ENCODE measurements at places on chromosomes 6 and 20.

DNA sequence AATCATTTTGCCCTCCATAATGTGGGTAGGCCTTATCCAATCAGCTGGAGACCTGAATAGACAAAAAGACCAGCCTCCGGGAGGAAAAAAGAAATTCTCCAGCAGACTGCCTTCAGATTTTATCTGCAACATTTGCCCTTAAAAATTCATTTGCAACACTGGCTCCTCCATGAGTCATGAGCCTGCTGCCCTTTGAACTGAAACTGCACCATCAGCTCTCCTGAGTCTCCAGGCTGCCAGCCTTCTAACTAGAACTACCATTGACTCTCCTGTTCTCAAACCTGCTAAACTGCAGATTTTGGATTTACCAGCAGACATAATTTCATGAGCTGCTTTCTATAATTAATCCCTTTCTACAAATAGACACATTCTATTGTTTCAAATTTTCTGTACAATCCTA is 223.9 kb upstream of the THEMIS start:
- peak; percentile 71 for DNase-seq

GRCh38 chr6:170493354-170493753 is 59.8 kb downstream of the PSMB1 start:
- no peak for DNase-seq

GRCh38 chr20:20334489-20334888 is 33.4 kb upstream of the INSM1 start:
- DNase-seq: no peak

DNA sequence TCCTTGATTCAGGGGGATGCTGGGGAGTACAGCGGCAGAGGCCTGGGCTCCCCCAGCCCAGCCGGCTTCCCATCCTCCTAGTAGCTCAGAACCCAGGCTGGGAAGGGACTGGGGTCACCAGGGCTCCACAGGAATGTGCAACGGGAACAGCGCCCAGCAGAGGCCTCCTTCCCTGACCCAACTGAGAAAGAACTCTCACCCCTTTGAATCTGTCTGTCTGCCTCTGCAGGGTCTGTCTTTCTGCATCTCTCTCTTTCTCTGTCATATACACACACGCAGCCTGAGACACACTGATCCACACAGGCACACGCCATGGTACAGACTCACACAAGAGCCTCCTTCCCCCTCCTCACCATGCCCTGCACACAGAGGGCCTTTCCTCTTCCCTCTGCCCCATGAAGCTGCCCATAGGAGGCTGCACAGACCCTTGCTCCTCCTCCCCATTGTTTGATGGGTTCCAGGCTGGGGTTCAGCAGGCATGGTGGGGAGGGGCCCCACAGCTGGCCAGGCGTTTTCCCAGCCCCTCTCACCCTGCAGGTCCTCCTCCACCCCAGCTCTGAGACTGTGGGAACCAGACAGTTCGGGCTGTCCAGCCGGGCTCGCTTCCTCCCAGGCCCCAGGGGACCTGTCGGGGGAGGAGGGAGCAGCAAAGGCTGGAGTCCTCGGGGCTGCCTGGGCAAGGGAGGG is 2.8 kb downstream of the FOXS1 start:
- peak; percentile 94 for DNase-seq

GRCh38 chr6:168272415-168273325 is 46.9 kb downstream of the DACT2 start:
- DNase-seq: no peak

DNA sequence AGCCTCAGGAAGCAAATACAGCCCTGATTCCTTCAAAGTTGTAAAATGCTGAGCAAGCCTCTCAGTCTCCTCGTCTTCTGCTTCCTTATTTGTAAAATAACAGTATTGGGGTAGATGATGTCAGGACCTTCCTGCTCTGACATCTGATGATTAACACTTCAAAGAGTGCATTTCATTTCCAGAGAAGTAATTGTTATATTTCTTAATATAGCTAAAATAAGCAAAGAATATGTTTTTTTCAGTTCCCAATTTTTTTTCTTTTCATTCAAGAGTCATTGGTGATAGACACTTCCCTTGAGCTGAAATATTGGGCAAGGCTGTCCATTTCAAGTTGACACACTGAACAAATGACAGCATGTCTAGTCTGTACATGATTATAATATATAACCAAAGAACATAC is 53.4 kb downstream of the SLX4IP start:
- DNase-seq: no peak

GRCh38 chr6:7515363-7515762 is 26.1 kb upstream of the DSP start:
- no peak for DNase-seq

GRCh38 chr20:1381753-1382591 is 10.9 kb downstream of the FKBP1A start:
- DNase-seq: no peak

DNA sequence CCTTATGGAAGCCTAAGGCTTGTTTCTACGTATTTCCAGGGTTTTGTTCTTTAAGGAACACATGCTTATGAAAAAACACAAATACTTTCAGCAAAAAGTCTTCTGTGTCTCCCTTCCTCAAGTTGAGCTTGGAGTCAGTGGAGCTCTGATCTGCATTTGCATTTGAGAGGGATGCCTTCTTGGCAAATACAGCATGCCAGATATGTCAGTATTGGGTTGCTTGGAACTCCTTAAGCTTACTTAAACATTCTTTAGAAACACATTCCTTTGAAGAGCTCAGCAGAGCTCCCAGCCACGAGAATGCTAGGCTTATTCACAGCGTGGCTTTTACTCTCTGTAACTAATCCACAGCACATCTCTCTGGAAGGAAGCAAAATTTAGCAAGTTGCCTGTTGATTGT is 68.3 kb downstream of the ANKRD6 start:
- DNase-seq: peak; percentile 26

- no peak for DNase-seq
Measured at GRCh38 chr20:24840121-24840713, 108.9 kb upstream of the CST7 start.

DNA sequence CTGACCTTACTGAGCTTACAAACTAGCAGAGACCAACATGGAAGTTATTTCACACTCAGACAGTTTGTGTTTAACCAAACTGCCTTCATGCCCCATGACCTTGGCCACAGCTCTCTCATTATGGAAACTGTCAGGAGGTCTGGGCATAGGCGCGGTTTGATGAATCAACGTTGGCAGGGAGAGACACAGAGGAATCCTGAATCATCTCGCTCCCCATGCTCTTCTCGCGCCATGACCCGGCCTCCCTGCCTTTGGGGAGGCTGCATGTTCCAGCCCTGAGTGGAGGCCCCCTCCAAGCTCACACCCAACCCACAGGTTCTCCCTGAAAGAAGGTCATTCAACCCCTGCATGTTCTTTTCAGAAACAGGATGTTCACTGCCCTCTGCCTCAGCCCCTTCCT is 15.9 kb upstream of the GDAP1L1 start:
- no peak for DNase-seq

DNA sequence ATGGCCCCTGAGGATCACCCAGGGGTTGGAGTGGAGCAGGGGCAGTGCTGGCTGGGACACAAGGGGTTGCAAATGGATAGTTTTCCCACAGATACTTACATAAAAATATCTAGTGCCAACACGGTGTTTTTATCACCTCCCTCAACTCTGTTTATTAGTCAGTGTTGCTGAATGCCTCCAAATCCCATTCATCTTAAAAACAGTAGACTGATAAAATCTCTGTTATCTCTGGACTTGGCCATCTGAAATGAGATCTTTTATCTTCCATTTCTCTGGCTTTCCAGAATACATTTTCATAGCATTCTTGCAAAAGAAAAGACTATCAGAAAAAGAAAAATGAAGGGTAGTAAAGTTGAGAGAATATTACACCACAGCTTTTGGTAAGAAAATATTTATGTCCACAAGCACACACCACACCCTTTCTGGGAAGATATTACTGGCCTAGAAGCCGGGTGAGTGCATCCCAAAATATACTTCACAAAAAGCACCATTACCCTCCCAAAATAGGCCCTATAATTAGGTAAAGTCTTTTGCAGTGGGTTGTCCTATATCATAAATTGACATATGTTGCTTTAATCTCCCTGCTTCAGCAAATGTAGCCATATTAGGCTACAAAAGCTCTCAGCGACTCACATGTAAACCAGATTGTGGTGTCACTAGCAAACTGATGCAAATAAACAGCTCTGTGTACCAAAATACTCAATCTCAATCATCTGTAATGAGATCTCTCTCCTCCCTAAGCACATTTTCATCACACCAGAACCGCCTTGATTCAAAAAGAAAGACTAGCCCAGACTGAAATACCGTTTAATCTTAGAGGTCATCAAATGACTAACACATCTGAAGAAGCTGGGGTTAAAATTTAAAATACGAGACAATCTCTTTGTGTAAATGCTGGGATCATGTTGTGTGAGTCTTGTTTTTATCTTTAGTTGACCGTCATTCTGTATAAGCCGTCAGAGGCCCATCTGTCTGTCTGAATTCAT is 96.7 kb downstream of the FYN start:
- no peak for DNase-seq

- DNase-seq: peak; percentile 75
Measured at GRCh38 chr6:129635396-129636130, 74.4 kb downstream of the ARHGAP18 start.

DNA sequence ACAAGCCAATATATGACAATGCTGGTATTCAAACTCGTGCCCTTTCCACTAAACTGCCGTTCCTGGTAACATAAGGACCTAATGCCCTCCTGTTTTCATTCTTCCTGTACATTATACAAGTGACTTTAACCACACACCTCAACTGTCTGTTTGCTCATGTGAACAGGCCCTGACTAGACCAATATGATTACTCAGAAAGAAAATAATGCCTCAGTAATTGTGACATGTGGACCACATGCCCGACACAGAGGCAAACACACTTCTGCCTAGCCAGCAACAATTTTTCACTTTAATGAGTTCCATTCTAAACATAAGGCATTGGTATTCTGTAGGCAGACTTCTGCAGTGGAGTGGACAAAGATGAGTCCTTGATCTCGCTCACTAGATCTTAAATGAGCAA is 30.0 kb downstream of the SLC22A16 start:
- no peak for DNase-seq

DNA sequence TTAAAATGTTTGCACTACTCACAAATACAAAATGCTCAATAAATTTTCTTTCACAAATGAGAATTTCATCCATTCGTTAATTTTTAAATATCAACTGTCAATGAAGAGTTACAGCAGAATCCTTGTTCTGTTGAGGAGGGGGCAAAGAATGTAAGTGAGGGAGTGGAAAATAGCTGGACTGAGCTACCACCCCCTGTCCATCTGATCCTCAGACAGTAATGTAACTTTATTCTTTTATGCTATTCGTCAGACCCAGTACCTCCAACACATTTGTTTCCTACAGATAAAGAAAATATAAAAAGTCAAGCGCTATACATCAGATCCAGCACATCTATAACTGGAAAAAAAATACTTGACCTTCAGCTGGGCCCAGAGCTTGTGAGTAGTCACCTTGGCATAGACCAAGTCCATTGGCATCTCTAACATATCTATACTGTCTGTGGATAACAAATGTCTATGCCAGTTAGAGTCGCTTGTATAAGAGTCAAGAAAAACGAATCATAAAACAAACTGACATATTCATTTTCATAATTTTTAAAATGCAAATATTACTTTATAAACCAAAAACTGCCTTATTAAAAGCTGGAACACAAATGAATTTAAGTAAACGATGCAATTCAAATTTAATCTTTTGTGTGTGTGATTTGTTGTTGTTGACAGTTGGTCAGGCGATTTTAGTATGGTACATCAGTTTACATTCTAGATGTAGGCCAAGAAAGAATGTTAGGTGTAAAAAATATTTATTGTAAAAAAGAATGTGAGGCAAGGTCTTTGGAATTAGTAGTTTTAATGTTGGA is 57.2 kb upstream of the HFE start:
- no peak for DNase-seq

DNA sequence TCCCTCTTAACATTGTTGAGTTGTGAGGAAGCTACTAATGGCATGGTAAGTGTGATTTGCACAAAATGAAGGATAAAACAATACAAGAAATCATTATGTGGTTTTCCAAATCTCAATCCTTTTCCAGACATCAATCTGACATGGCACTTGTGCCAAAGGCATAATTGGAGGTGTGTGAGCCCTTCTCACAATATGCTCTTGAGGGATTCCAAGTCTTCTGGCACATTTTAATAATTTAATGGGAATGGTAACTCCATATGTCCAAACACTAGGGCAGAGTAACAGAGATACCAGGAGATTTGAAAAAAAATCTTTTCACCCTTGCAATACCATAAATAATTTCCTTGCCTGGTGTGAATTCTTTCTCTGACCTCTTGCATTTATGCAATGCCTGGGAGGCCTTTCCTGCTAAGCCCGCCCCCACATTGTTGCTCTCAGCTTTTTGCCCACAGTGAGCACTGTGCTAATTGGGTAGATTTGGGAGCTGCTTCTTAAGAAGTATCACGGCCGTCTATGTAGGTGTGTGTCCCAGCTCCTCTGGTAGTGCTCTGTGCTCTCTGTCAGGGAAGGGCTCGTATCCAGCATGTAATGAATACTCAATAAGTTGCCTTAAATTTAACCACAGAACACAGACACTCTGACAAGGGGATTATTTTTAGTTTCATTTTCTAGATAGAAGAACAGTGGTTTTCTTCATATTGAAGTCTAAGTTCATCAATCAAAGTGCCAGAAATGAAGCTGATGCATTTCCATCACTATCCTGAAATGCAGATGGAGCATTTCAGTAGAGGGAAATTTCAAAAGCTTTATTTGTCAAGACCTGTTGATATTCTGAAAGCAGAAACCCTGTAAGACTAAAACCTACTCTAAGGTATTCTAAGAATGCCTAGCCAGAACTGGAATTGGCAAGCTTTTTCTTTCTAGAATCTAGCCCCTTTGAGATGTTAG is 54.4 kb upstream of the CEP85L start:
- DNase-seq: peak; percentile 89

DNA sequence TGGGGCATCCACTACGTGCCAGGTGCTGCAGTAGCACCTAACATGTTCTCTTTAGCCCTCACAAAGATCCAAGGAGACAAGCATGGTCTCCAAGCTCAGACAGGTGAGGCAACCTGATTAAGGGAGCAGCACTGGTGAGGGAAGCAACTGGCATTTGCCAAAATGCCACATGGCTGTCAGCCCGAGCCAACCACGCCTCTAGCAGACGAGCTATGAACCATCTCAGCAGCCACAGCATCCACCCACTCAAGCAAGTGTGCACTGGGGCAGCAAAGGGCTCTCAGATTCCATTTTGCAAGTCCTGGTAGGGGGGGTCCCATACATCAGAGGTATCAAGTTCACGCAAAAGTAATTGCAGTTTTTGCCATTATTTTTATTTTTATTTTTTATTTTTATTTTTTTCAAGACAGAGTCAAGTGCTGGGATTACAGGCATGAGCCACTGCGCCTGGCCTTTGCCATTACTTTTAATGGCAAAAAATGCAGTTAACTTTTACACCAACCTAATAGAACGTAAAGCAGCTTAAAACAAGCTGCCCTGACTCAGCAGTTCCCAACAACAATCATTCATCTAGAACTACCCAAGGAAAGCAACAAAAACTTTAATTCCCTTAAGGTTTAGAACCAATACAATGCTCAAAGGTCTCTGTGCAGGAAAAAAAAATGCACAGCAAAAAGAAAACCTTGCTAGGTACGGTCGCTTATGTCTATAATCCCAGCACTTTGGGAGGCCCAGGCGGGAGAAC is 36.3 kb upstream of the SPDEF start:
- no peak for DNase-seq

- DNase-seq: peak; percentile 16
Measured at GRCh38 chr6:169527306-169527705, 174.5 kb downstream of the WDR27 start.

Data from choroid plexus epithelial cell (primary cell).